ENCODE measurements at places on chromosomes 7 and 10. TPM values are rescaled to one million over a fixed set of nuclear protein-coding genes. Genes with fewer than 3 reads are reported as not detected.

Gene RBM20
- total RNA-seq, result not detected

Gene HILPDA
- total RNA-seq, result 17.4 TPM

Gene SPAM1
- total RNA-seq, result not detected

Gene TRIM24
- 28.5 TPM for total RNA-seq

Gene PALS2
- total RNA-seq, result 88.8 TPM

GRCh38 chr7:140497241-140497769, 18.0 kb upstream of the MKRN1 start:
- H3K27ac ChIP-seq, result no peak overlapping the region
- DNase-seq, result no peak
- H3K4me3 ChIP-seq, result no peak overlapping the region
- no peaks in the 10 kb centered on the region for H3K27me3 ChIP-seq
- H3K36me3 ChIP-seq, result no peaks in the 10 kb centered on the region

DNA sequence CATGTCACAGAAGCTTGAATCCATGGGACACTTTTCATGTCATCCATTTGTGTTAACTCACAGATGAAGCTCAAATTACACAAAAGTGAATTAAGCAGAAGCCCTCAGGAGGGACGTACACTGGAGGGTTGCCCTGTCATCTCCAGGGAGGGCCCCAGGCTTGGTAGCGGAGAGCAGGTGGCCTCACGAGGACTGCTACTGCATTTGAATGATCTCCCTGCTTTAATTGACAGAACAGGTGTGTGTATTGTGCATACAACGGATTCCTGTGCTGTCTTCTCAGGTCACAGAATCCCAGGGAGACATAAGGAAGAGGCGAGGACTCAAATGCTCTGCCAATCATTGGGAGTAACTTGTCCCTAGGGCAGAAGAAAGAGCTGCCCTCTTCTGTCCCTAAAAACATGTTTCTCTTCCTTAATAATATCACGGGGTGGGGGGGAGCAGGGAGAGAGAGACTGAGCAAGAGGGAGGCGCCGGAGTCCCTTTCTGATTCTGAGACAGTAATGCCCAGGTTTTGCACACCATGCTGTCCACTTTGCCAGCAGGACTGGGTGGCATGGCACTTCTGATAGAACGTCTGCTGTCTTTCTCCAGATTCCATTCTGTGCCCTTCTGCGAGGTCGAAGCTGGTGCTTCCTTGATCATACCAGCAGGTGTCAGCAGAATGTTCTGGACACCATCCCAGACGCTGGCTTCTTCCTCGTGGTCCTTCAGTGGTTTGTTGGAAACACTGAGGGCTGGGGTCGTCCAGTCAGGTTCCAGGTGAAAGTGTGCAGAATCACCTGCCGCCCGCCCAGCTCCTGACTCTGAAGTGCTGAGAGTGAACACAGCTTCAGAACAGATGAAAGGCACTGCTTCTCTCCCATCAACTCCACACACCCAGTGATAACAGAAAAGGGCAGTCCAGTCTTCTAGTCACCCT, 26.2 kb upstream of the RASGEF1A start:
- no peak overlapping the region for H3K27ac ChIP-seq
- peaks cover 8% of the 10 kb centered on the region for H3K36me3 ChIP-seq
- H3K27me3 ChIP-seq, result no peaks in the 10 kb centered on the region

GRCh38 chr7:137628216-137628615, 218.6 kb downstream of the DGKI start:
- H3K36me3 ChIP-seq, result no peaks in the 10 kb centered on the region
- no peaks in the 10 kb centered on the region for H3K4me1 ChIP-seq
- no peak overlapping the region for H3K27ac ChIP-seq
- H3K4me3 ChIP-seq, result no peak overlapping the region

DNA sequence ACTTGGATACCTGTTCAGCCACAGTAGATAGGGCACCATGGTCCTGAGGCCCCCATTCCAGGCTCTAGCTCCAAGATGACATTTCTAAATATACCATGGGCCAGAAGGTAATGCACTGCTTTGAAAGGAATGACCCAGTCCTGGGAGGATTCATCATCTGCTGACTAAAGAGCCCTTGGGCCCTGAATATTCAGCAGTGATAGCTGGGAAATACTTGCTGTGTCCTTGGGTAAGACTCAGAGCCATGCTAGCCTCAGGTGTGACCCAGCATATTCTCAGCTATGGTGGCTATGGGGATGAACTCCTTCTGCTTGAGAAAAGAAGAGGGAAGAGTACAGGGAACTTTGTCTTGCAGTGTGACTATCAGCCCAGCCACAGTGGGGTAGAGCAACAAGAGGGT, 21.3 kb upstream of the AGR2 start:
- peaks cover 4% of the 10 kb centered on the region for H3K36me3 ChIP-seq
- no peak overlapping the region for H3K4me3 ChIP-seq
- no peak for DNase-seq
- H3K27ac ChIP-seq, result no peak overlapping the region
- H3K27me3 ChIP-seq, result no peaks in the 10 kb centered on the region

DNA sequence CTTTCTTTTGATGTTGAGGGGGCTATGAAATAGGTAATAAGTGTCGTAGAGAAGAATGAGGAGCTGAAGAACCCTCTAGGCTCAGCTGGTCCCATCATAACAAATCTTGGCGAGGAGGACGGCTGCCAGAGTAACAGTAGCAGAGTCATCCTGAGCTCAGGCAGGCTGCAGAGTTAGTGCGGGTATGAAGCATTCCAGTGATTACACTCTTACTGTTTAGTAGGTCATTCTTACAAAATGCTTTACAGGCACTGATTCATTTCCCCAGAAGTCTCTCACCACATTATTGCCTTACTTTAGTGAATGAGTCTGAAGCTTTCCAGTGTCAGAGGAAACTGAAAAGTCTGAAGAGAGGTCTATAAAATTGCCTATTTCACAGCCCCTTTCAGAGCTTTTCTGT, 43.9 kb upstream of the GPR158 start:
- no peaks in the 10 kb centered on the region for H3K4me1 ChIP-seq
- no peaks in the 10 kb centered on the region for H3K36me3 ChIP-seq
- H3K27ac ChIP-seq, result no peak overlapping the region
- H3K4me3 ChIP-seq, result no peak overlapping the region

DNA sequence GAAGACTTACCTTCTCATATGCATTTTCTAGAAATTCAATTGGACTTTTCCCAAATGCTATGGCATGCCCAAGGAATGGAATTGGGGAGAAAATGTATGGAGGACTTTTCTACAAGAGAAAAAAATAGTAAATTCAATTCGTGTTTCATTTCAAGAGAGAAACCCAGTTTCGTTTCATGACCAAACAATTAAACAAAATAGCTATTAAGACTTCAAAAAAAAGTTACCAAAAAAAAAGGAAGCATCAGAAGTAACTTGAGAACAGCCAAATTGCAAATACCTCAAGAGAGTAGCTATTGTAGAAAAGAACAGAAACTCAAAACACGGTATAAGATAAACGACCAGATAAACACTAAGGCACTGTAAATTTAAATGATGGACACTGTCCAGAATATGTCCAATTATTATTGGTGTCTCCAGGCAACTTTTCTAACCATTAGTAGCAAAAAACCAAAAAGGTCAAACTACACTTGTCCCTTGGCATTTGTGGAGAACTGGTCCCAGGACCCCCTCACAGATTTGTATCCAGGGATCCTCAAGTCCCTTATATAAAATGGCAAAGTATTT, 2.4 kb downstream of the CYP51A1 start:
- peak overlapping the region; percentile 96 for H3K4me3 ChIP-seq
- H3K36me3 ChIP-seq, result peaks cover 45% of the 10 kb centered on the region
- no peaks in the 10 kb centered on the region for H3K27me3 ChIP-seq
- peaks cover 32% of the 10 kb centered on the region for H3K4me1 ChIP-seq
- DNase-seq, result no peak

GRCh38 chr10:72083790-72084459, 4.4 kb downstream of the SPOCK2 start:
- DNase-seq, result no peak
- H3K27ac ChIP-seq, result no peak overlapping the region
- H3K36me3 ChIP-seq, result peaks cover 54% of the 10 kb centered on the region
- no peak overlapping the region for H3K4me3 ChIP-seq
- H3K4me1 ChIP-seq, result peaks cover 80% of the 10 kb centered on the region
- no peaks in the 10 kb centered on the region for H3K27me3 ChIP-seq

DNA sequence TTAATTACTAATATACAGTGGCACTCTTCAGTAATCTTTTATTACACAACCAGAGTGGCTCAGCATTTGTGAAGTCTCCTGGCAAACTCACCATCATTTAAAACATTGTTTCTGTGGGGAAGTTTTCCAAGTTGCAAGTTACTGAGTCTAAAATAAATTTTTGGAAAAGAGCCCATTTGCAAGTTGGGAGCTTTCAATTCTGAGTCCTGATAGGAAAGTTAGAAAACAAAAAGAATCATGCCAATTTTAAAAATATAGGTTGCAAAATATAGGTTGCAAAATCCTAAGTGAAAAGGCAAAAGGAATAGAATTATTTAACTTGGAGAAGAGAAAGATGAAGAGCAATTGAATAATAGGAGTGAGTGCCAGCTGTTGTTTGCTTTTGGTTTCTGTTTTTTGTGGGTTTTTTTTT, 378.8 kb upstream of the C7orf33 start:
- no peaks in the 10 kb centered on the region for H3K4me1 ChIP-seq
- no peak overlapping the region for H3K27ac ChIP-seq
- H3K4me3 ChIP-seq, result no peak overlapping the region
- DNase-seq, result no peak
- peaks cover 25% of the 10 kb centered on the region for H3K27me3 ChIP-seq

DNA sequence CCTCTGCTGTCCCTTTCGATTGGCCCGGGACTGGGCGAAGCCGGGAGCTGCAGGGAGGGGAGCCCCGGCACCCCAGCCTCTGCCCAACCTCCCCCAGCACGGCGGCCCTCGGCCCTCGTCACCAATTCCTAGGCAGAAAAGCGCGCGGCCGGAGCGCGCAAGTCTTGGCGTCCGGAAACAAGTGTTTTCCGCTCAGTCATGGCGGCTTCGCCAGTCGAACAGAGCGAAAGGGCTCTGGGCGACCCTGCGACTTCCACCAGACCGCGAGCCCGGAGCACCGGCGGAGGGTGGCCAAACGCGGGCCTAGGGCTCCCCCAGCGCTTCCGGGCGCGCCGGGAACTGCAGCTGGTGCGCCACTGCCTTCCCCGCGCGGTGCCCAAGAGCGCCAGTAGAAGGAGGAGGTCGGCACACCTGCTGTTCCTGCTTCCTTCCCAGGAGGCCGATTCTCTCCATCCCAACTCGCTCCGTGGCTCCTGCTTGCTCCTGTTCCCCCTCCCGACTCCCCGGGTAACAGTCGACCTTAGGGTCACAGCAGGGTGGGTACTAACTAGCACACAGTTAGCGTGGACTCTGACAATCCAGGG, 729.9 kb downstream of the ZWINT start:
- no peaks in the 10 kb centered on the region for H3K27me3 ChIP-seq
- no peak overlapping the region for H3K4me3 ChIP-seq
- no peaks in the 10 kb centered on the region for H3K36me3 ChIP-seq
- no peak overlapping the region for H3K27ac ChIP-seq
- H3K4me1 ChIP-seq, result no peaks in the 10 kb centered on the region
- no peak for DNase-seq

GRCh38 chr10:116710076-116710475, 32.3 kb downstream of the HSPA12A start:
- H3K36me3 ChIP-seq, result no peaks in the 10 kb centered on the region
- peaks cover 31% of the 10 kb centered on the region for H3K27me3 ChIP-seq
- H3K4me3 ChIP-seq, result no peak overlapping the region
- no peaks in the 10 kb centered on the region for H3K4me1 ChIP-seq
- no peak overlapping the region for H3K27ac ChIP-seq

DNA sequence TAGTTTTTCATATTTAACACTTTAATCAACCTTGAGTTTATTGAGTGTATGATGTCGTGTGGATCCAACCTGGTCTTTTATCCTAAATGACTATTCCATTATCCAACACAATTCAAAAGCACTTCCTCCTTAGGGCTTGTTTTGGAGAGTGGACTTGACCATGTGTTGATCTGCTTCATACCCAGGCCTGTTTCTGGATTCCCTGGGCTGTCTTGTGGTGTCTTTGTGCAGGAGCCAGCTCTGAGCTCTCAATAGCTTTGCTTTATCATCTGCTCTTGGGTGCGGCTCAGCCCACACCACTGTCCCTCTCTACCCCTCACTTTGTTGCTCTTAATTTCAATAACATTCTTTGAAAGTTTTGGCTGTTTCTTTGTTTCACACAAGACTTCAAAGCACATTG, 70.9 kb upstream of the CHST15 start:
- no peaks in the 10 kb centered on the region for H3K36me3 ChIP-seq
- no peak for DNase-seq
- no peak overlapping the region for H3K27ac ChIP-seq
- H3K27me3 ChIP-seq, result peaks cover 12% of the 10 kb centered on the region

- H3K36me3 ChIP-seq, result peaks cover 10% of the 10 kb centered on the region
- H3K27me3 ChIP-seq, result no peaks in the 10 kb centered on the region
- H3K4me1 ChIP-seq, result peaks cover 7% of the 10 kb centered on the region
- H3K4me3 ChIP-seq, result no peak overlapping the region
- DNase-seq, result no peak
Observed at GRCh38 chr10:15242261-15242840, 73.9 kb upstream of the NMT2 start.

DNA sequence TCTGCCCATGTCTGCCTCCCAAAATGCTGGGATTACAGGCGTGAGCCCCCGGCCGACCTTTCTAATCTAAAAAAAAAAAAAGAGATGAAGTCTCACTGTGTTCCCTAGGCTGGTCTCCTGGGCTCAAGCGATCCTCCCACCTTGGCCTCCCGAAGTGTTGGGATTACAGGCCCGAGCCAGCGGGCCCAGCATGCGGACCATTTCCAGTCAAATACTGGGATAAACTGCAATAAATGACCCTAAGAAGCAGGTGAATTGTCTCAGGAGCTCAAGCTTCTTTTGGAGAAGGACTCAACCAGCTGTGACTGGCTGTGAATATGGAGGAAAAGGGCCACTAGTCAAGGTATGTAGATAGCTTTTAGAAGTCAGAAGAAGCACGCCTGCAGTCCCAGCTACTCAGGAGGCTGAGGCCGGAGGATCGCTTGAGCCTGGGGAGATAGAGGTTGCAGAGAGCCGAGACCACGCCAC, 550 bp upstream of the CREM start:
- peak overlapping the region; percentile 86 for H3K27ac ChIP-seq
- no peaks in the 10 kb centered on the region for H3K4me1 ChIP-seq
- no peak for DNase-seq
- no peaks in the 10 kb centered on the region for H3K27me3 ChIP-seq
- H3K36me3 ChIP-seq, result peaks cover 35% of the 10 kb centered on the region

DNA sequence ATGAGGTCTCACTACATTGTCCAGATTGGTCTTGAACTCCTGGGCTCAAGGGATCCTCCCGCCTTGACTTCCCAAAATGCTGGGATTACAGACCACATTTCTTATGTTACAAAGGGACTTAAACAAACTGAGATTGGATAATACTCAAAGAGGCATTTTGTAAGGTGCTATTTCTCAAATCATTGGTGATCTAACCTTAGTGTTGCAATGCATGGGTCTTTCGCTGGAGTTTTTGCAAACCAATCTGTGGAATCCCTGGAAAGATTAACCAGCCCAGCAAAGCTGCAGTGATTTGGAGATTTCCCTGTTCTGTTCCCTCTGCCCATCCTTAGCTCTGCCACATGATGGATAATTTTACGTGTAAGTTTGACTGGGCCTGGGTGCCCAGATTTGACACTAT, 20.4 kb upstream of the ECHDC3 start:
- no peak for DNase-seq
- no peaks in the 10 kb centered on the region for H3K27me3 ChIP-seq
- H3K27ac ChIP-seq, result no peak overlapping the region
- no peak overlapping the region for H3K4me3 ChIP-seq
- no peaks in the 10 kb centered on the region for H3K36me3 ChIP-seq
